GM23338 (cell line): ENCODE measurements at places on chromosomes 11 and 22.

- DNase-seq = no peak
These were observed 163.3 kb downstream of the CASP12 start for GRCh38 chr11:104734998-104735397.

DNA sequence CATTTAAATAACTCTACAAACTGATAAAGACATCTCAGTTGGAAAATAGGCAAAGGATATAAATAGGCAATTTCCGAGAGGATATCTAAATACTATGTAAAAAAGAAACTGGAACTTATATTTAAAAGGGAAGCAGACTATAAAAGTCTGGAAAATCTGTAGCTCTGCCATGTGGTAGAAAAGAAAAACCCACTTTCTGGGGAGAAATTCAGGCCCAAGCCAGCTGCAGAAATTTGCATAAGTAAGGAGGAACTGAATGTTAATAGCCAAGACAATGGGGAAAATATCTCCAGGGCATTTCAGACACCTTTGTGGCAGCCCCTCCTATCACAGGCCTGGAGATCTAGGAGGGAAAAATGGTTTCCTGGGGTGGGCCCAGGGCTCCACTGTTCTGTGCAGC, 97.8 kb upstream of the ZBED5 start:
- DNase-seq = no peak

GRCh38 chr11:111920908-111921307, 2.2 kb downstream of the C11orf52 start:
- DNase-seq = no peak

DNA sequence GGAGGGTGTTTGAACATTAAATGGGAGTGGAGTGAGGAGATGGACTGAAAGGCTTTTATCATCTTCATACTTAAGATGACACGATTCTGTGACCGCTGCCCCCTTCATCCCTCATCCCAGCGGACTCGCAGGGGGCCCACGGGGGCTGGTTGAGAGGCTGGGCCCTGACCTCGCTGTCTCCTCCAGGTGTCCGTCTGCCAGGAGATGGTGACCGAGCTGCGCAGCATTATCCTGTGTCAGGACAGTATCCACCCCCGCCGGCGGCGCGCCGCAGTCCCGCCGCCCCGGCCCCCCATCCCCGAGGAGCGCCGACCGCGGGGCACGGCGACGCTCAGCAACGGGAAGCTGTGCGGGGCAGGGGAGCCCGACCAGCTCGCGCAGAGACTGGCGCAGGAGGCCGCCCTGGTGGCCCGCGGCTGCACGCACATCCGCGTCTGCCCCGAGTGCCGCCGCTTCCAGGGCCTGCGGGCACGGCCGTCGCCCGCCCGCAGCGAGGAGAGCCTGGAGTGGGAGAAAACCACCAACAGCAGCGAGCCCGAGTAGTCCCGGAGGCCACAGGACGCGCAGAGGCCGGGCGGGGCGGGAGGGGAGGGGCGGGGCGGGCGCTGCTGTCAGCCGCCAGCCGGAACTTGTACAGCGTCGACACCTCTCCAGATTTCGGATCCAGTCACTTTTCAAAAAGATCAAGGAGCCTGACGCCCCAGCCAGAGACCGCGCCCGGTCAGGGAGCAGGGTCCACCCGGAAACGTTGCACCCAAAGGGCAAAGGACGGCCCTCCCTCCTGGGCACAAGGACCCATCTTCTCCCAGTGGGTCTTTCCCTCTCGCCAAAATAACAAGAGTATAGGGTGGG, 38.0 kb upstream of the TBCEL start:
- peak; percentile 79 for DNase-seq

DNA sequence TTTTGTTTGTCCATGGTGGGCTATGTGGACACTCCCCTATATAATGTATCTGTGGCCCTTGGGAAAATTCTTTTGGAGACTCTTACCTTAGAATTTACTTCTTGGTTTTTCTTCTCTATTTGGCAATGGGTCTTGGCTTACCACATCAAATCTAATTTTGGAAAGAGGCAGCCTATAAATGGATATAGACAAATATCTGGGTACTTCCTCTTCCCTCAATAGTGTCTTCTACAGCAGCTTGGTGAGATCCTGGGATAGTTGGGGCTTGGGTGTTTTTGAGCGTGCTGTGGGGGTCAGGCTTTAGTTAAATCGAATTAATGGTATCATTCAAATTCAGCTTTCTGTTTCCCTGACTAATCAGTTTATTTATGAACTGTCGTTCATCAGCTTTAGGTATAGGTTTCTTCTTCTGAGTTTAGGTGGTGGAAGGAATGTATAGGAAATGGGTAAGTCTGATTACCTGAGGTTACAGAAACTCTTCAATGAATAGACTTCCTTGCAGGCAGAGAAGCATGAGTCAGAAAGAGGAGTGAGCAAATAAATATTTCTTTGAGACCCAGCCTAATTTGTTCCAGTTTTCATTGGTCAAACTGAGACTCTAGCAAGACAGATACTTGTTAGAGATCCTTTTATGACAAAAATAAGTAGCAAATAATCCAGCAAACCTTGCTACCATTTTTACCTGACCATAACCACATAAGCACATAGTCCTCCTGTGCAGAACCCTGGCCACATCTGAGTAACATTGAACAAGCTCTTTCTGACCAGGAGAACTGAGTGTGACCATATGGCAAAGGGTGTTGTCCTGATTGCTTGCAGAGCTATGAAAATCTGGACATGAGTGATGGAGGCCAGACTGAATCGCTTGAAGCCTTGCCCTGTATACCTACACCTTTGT, 68.6 kb upstream of the SORL1-AS1 start:
- no peak for DNase-seq

DNA sequence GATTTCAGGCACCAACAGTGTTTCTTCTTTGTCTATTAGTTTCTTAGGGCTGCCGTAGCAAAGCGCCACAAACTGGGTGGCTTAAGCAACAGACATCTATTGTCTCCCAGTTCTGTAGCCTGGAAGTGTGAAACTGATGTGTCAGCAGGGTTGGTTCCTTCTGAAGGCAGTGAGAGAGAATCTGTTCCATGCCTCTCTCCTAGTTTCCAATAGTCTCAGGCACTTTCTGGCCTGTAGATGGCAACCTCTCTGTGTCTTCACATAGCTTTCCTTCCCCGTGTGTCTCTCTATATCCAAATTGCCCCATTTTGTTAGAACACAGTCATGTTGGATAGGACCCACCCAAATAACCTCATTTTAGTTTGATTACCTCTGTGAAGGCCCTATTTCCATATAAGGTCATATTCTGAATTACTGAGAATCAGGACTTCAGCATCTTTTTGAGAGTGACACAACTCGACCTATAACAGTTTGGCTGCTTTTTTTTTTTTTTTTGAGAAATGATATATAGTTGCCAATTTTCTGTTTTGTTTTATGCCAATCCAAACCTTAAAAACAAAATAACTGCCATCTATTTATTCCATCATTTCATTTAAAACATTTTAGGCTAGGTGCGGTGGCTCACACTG, 108.2 kb downstream of the SLC36A4 start:
- peak; percentile 78 for DNase-seq

DNA sequence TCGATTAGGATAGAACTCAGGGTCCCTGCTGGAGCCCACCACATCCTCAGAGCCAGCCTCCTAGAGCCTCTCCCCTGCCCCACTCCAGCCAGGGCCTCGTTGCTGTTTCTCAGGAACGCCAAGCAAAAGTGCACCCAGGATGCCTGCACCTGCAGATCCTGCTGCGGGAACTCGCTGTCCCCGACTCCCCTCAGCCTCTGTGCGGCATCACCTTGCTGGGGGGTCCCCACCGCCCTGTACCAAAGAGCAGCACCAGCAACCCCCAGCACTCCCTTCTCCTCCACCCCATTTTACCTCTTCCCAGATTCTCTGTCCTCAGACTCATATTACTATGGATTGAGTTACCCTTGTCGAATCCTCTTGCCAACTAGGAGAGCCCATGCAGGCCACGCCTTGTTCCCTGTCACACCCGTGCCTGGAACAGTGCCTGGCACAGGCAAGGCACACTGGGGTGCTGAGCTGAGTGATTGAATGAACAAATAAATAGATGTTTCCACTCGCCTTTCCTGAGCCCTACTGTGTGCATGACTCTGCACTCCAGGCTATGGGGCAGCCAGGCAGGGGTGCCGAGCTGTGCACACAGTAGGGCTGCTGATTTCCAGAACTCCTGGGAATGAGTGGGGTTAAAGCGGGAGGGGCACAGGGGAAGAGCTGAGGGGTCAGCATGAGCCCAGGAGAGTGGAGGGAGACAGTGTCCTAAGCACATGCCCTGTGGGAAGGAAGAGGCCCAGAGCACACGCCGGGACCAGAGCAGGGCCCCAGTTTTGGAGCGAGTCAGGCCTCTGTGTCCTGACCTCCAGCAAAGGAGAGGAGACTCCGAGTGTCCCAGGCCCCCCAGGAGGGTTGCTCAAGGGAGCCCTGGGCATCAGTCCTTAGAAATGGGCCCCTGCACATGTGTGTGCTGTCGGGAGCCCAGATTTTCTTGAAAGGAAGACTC, 44.3 kb downstream of the LINC01488 start:
- DNase-seq = no peak

DNA sequence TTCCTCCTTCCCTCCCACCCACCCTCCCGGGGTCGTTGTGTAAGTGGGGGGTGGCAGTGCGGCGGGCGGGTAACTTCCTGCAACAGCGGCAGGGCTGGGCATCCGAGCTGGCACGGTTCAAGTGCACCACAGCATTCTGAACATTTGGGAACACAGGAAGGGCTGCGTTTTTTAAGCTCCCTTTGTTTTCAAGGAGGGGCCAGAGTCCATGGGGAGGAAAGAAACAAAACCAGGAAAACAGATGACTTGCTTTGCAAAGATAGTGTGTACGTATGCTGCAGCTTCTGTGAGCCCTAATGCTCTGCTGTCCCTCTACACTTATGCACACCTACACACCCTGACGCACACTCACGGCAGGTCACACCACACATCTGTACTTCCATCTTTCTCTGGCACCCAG, 152.5 kb downstream of the FBXO7 start:
- no peak for DNase-seq

GRCh38 chr11:5123802-5124521, 14.2 kb downstream of the OR52A5 start:
- DNase-seq = peak; percentile 87

GRCh38 chr11:38582151-38582550, 1984.1 kb upstream of the RAG2 start:
- DNase-seq = no peak

- no peak for DNase-seq
These were observed 6.2 kb upstream of the IL17REL start for GRCh38 chr22:50018608-50019285.

DNA sequence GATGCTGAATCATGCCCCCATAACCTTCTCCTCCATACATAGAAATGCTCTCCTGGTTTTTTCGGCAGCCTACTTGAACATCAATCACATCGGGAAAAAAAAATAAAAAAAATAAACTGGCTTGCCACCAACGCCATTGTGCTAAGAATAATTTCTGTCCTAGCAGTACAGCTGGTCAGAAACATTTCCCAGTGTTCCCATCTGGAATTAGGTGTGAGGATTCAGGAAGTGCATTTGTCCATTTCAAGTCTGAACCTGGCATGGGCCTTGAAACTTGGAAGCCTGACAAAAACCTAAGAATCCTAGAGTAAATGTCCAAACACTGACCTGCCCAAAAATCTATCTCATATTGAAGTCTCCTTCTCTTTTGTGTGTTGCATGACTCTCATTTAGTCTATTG, 16.6 kb upstream of the NAV2 start:
- no peak for DNase-seq

DNA sequence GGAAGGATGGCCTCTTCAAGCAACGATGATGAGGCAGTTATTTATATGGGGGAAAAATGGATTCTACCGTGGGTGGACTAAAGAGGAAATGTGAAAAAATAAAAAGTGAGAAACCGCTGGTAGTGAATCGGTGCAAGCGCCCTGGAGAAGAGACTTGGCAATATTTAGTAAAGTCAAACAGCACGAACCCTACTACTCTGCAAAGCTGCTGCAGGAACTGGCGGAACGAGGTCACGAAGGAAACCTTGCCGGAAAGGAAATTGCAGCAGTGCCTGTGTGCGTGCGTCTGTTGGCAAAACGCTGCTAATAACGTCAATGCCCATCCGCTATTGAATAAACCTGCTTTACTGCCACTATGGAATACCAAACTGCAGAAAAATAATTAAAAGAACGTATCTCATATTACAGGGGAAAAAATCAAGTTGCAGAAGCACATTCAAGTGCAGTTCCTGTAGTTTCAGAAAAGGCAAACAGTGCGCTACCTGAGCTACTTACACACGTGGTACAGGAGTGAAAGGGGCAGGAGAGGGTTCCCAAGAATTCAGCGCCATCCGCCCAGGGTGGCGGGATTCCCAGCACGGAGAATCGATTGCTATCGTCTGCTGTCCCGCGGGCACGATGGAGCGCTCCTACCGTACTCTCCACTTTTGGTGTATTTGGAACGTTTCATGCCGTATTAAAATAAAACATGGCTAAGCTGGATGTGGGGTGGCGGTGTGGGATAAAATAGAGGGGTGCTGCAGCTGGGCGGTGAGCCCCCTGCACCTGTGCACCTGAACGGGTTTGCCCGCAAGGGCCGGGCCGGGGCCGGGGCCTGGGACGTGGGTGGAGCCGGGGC, 585 bp upstream of the NADSYN1 start:
- DNase-seq = peak; percentile 78

- DNase-seq = no peak
These were observed 20.9 kb downstream of the LRFN4 start for GRCh38 chr11:66877588-66878385.

DNA sequence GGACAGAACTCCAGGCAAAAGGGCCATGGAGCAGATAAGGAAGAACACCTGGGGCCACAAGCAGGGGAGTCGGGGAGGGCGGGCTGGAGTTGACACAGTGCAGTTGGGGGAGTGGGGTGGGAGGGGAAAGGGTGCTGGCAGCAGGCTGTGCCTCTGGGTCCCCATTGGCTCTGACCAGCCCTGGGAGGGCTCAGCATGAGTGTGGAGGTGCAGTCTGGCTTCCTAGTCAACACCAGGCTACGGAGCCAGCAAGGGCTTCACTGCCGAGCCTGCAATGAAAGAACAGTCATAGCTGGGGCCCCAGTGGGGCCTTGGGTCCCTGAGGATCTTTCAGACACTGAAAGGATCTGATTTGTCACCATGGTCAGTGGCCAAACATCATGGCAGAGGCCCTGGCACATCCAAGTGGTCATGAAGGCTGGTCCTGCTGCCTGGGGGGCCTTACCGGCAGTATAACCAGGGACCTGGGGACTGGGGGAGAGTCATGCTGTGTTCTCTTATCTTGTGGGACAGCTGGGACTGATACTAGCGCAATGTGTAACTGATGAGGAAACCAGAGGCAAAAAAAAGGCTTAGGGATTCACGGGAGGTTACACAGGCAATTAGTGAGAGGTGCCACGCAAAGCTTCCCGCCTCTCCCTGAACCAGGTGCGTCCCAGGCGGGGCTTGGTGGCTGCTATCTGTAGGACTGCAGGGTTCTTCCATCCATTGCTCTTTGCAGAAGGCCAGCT, 11.6 kb downstream of the SLC37A2 start:
- no peak for DNase-seq

DNA sequence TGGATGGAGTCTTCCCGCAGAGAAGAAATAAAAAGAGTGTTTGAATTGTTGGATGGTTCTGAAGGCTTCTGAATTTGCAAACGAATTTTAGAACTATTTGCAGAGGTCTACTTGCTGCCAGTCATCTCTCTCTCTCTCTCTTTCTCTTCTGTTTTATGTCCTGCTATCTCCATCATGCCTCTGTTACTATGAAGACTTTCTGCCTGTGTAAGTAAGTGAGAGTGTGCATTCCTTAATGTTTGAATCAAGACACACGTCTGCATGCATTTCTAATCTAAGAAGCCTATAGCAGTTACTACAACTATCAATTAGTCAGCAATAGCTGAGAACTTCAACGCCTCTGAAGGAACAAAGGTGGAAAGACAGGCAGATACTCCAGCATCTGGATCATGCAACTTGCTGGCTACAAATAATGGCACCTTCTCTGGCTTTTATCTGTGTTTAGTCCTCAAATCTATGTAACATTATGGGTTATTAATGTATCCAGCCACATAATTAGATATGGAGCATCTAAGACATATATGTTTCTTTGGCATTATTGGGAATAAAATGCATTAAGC, 191.5 kb upstream of the BLID start:
- DNase-seq = no peak
